CD4-positive, alpha-beta T cell (primary cell): ENCODE measurements at places on chromosomes 4 and X. TPM values are rescaled to one million over a fixed set of nuclear protein-coding genes. Genes with fewer than 3 reads are reported as not detected.

DNA sequence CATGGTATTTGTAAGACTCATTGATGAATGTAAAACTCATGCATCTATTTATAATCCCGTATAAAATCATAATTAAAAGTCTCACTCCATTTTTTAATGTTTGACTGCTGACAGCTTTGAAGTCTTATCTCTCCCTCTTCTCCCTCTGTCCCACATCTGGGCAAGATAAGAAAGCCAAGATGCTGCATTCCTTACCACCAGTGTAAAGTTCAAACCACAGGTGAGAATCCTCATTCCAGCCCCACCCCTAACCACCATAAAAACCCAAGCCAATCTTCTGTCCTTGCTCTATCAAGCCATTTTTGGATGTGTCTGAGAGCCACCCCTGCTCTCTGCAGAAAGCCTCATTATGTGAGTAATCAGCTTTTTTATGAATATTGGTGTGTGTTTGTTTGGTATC is 59.3 kb upstream of the MAGED1 start:
- no peak overlapping the region for H3K27ac ChIP-seq
- H3K36me3 ChIP-seq, result peaks cover 3% of the 10 kb centered on the region
- no peaks in the 10 kb centered on the region for H3K27me3 ChIP-seq
- H3K4me3 ChIP-seq, result no peak overlapping the region
- H3K4me1 ChIP-seq, result no peaks in the 10 kb centered on the region
- no peak for DNase-seq

- H3K4me1 ChIP-seq, result no peaks in the 10 kb centered on the region
- H3K36me3 ChIP-seq, result no peaks in the 10 kb centered on the region
- no peak overlapping the region for H3K27ac ChIP-seq
- H3K27me3 ChIP-seq, result no peaks in the 10 kb centered on the region
These were observed 299.6 kb downstream of the TLL1 start for GRCh38 chr4:166172619-166173018.

DNA sequence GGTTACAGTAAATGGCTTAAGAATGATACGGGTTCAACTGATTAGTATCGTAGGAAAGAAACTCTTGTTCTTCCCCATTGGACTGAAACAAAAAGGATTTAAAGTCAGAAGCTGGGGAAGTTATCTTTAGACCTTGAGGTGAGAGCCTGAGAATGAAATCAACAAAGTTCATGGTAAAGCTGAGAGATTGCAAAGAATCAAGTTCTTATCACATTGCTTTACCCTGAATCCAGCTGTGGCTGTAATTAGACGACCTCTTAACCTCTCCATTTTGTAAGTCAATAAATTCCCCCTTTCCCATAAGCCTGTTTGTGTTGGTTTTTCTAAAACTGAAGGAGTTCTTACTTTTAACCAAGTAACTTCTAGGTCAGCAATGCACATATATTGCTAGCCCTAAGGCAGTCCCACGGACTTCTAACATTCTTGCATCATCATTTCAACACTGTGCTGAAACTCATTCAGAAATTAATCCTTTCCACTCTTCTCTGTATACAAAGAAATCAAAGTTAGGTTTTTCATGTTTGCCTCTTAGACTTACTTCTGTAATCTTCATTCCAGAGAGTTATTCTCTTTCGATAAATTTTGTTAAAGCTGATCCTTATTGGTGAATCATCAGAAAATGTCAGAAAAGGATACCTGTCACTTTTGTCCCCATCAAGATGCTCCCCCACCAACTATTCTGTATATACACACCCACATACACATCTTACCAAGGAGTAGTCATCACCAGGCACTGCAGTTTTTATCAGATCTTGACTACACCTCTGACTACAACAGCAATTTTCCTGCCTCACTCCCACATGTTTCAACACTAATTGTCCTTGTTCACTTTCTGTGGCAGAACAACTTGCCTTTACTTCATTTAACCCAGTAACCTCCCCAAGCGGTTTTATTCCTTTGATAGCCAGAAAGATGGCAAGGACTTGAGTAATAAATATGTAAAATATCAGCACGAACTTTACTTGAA is 77.9 kb upstream of the STK26 start:
- no peak overlapping the region for H3K4me3 ChIP-seq
- H3K4me1 ChIP-seq, result no peaks in the 10 kb centered on the region
- no peaks in the 10 kb centered on the region for H3K27me3 ChIP-seq
- no peak overlapping the region for H3K27ac ChIP-seq

AR gene
- not detected for total RNA-seq

USP17L18 gene
- total RNA-seq, result not detected

VCX2 gene
- not detected for total RNA-seq

XAGE2 gene
- not detected for total RNA-seq

C4orf36 gene
- total RNA-seq, result not detected

GRCh38 chr4:157997296-157997695 is 175.5 kb downstream of the GASK1B start:
- no peaks in the 10 kb centered on the region for H3K36me3 ChIP-seq
- no peak overlapping the region for H3K4me3 ChIP-seq
- no peaks in the 10 kb centered on the region for H3K27me3 ChIP-seq

DNA sequence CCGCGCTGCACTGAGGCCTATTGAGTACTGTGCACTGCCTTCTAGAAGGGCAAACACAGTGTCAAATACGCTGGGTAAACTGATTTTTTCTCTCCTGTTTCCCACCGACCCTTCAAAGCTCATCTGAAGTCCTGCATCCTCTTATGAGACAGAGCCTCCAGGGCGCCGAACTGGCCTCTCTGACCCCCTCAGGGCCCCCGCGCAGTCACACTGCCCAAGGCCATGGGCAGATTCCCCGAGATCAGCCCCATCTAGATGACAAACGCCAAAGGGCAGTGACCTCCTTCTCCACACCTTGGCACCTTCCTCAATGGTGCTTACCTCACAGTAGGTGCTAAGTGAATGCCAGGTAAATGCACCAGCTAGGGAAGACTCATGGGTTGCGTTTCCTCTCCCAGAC is 34.4 kb downstream of the CHST7 start:
- no peaks in the 10 kb centered on the region for H3K36me3 ChIP-seq
- no peaks in the 10 kb centered on the region for H3K27me3 ChIP-seq
- DNase-seq, result no peak
- H3K4me3 ChIP-seq, result no peak overlapping the region

KLHL13 gene
- 0.36 TPM for total RNA-seq

BEX5 gene
- total RNA-seq, result 14.3 TPM

USP27X gene
- 2.7 TPM for total RNA-seq

SRD5A3 gene
- 2.2 TPM for total RNA-seq

- no peak overlapping the region for H3K27ac ChIP-seq
- H3K4me1 ChIP-seq, result no peaks in the 10 kb centered on the region
- no peak overlapping the region for H3K4me3 ChIP-seq
- no peaks in the 10 kb centered on the region for H3K27me3 ChIP-seq
- H3K36me3 ChIP-seq, result no peaks in the 10 kb centered on the region
These were observed 15.3 kb upstream of the HPGD start for GRCh38 chr4:174537634-174538033.

LUZP4 gene
- not detected for total RNA-seq

BEX2 gene
- 49.3 TPM for total RNA-seq

BRS3 gene
- not detected for total RNA-seq

PAGE1 gene
- total RNA-seq, result not detected

- no peak overlapping the region for H3K27ac ChIP-seq
- H3K4me3 ChIP-seq, result no peak overlapping the region
- H3K36me3 ChIP-seq, result no peaks in the 10 kb centered on the region
- DNase-seq, result no peak
These were observed 166.3 kb downstream of the GALNTL6 start for GRCh38 chr4:171979461-171979860.

- no peaks in the 10 kb centered on the region for H3K27me3 ChIP-seq
- no peaks in the 10 kb centered on the region for H3K36me3 ChIP-seq
- H3K27ac ChIP-seq, result no peak overlapping the region
- DNase-seq, result no peak
These were observed 36.7 kb downstream of the DHRSX start for GRCh38 chrX:2463973-2464676.

DNA sequence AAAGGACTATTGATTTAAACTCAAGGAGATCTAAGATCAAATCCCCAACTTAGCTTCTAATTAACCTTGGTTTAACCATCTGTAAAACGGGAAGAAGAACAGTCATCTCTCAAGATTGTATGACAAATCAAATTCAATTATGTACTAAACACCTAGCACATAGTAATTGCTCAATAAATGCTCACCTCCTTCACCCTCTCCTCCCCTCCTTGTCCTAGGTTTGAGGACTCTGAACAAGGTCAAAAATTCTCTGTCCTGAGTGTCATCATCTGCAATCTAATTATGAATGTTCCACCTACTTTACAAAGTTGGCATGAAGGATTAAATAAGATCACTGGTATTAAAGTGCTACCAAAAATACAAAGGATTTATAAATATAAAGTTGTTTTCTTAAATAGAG is 320.1 kb upstream of the PPARGC1A start:
- no peaks in the 10 kb centered on the region for H3K4me1 ChIP-seq
- no peaks in the 10 kb centered on the region for H3K27me3 ChIP-seq
- H3K36me3 ChIP-seq, result no peaks in the 10 kb centered on the region
- DNase-seq, result no peak
- H3K4me3 ChIP-seq, result no peak overlapping the region
- H3K27ac ChIP-seq, result no peak overlapping the region

ENPP6 gene
- total RNA-seq, result not detected

- no peak overlapping the region for H3K27ac ChIP-seq
- no peaks in the 10 kb centered on the region for H3K27me3 ChIP-seq
- no peaks in the 10 kb centered on the region for H3K4me1 ChIP-seq
- no peak overlapping the region for H3K4me3 ChIP-seq
- H3K36me3 ChIP-seq, result peaks cover 4% of the 10 kb centered on the region
- no peak for DNase-seq
These were observed 63.9 kb downstream of the RS1 start for GRCh38 chrX:18607966-18608365.

GRCh38 chr4:176921256-176921655 is 128.5 kb upstream of the VEGFC start:
- H3K27ac ChIP-seq, result no peak overlapping the region
- H3K36me3 ChIP-seq, result no peaks in the 10 kb centered on the region
- DNase-seq, result no peak
- no peaks in the 10 kb centered on the region for H3K4me1 ChIP-seq

DNA sequence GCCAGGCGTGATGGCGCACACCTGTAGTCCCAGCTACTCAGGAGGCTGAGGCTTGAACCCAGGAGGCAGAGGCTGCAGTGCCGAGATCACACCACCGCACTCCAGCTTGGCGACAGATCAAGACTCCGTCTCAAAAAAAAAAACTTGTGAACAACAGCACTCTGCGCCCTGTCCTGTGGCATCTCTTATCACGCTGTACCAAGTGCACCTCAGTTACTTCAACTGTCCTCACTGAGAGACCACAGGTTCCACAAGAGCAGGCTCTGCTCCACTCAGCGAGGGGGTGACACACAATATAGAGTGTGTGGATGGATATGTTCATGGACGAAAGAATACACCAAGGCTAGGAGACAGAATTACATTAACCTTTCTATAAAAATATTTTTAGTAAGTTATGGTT is 49.3 kb downstream of the ADGRA3 start:
- H3K4me1 ChIP-seq, result no peaks in the 10 kb centered on the region
- H3K4me3 ChIP-seq, result no peak overlapping the region
- no peaks in the 10 kb centered on the region for H3K36me3 ChIP-seq
- H3K27me3 ChIP-seq, result no peaks in the 10 kb centered on the region

CEP44 gene
- 10.6 TPM for total RNA-seq

DNA sequence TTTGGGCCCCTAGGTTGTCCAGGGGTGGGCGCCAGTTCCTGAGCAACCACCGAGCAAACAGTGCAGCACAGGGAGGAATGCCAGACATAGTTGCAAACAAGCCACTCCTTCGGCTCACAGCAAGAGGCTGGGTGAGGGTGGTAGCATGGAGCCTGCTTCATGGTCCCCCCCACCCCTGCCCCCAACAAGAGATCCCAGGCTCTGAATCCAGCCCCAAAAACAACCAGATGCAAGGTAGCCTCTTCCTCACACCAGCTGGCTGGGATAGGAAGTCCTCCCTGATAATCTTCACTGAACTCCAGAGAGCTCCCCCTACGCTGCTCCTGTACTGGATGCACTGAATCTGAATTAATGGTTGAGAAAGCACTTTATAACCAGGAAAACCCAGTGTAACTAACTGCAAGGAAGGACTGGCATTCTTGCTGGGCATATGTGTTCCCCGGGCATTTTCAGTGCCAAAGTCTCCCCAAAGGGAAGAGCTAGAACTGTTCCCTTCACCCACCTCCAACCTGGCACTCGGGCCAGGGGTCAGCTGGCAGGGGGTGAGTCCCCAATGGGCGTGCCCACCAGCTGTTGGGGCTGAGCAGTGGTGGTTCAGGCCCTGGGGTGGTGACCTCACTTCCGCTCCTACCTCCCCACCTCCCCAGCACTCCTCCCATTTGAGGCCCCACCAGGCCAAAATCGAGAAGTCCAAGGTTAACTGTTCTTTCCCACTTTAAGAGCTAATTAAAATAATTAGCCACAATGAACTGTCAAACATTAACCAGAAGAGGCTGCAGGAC is 1.5 kb downstream of the ELF4 start:
- H3K4me1 ChIP-seq, result peaks cover 52% of the 10 kb centered on the region
- H3K4me3 ChIP-seq, result peak overlapping the region; percentile 83
- no peaks in the 10 kb centered on the region for H3K27me3 ChIP-seq
- DNase-seq, result peak; percentile 13

- no peak for DNase-seq
- H3K4me1 ChIP-seq, result no peaks in the 10 kb centered on the region
- H3K27me3 ChIP-seq, result no peaks in the 10 kb centered on the region
- no peak overlapping the region for H3K4me3 ChIP-seq
- no peaks in the 10 kb centered on the region for H3K36me3 ChIP-seq
These were observed 20.9 kb downstream of the CLRN2 start for GRCh38 chr4:17535906-17536305.

DNA sequence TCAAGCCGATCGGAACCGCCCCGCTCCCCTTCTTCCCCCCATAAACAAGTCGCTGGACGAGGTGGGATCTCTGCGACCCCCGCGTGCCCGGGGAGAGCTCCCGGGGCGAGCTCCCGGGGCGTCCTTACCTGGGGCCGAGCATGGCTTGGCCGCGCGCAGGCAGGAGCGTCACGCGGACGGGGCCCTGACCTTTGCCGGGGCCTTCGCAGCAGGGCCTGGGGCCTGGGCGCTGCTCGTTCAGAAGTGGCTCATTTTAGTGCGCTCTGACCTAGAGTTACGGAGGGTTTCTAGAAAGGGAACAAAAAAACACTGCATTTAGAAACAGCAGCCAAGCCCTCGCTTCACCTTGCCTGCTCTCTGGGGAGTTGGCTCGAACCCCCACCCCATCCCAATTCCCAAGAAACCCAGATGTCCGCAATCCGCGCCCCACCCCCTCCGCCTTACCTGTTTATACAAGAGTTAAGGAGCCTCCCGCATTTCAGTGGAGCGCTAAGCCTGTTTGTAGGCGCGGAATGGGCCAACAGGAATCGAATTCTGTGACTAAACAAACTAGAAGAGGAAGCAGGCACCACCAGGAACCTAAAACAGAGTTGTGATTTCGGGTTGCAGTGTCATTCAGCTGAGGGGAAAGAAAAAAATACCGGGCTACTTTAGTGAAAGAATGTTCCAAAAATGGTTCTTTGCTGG is 814 bp upstream of the RBM47 start:
- H3K27ac ChIP-seq, result no peak overlapping the region
- no peaks in the 10 kb centered on the region for H3K36me3 ChIP-seq
- H3K4me3 ChIP-seq, result peak overlapping the region; percentile 59
- H3K27me3 ChIP-seq, result peaks cover 12% of the 10 kb centered on the region

GRCh38 chr4:177692907-177693306 is 250.7 kb upstream of the AGA start:
- DNase-seq, result no peak
- H3K27me3 ChIP-seq, result no peaks in the 10 kb centered on the region
- no peak overlapping the region for H3K27ac ChIP-seq
- no peaks in the 10 kb centered on the region for H3K36me3 ChIP-seq

ART3 gene
- not detected for total RNA-seq
